Fibroblast of pulmonary artery (primary cell): ENCODE measurements at places on chromosomes 7 and 10.

DNA sequence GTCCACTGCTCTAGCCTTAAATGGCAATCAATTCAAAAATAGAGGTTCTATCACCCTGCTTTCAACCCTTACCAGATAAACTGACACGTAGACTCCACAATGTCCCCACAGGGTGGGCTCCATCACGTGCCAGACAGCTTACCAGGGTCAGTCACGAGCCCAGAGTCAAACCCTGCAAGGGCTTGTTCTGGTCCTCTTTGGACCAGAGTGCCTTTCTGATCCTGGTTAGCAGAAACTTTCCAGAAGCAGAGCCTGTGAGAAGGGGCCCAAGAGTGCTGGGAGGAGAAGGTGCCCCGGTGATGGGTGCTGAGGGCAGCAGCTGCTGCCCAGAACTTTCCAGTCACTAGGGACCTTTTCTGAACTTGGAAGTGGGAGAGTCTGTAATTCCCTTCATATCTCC is 354 bp upstream of the GIMAP5 start:
- DNase-seq: no peak

GRCh38 chr10:110219884-110220283 is 12.5 kb downstream of the MXI1 start:
- no peak for DNase-seq

DNA sequence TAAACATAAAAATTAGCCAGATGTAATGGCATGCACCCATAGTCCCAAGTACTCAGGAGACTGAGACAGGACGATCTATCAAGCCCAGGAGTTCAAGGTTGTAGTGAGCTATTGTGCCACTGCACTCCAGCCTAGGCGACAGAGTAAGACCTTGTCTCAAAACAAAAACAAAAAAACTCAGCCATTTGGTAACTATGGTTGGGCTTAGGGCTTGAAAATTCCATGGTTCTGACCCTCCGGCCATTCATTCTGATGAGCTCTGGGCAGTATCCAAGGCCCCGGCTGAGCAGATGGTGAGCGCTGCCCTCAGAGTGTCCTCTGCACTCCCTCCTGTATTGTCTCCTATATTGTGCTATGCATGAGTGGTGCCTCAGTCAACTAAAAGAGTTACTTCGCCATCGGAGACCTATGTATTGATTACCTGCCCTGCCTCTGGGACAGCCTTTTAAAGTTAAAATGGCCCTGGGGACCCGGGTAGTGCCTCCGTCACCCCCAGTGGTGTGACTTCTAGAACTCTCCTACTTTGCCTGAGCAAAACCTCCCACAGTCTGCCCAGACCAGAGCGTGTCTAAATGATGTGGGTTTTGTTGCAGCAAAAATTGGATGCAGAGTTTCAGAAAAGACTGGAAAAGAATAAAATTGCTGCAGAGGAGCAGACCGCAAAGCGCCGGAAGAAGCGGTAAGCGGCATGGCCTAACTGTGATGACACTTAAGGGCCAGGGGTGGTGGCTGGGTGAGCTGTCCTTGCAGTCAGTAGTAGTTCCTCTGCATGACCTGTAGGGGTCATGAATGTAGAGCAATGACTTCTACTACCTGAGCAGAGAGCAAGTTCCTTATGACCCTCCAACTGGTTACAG is 8.1 kb downstream of the PRKRIP1 start:
- DNase-seq: peak; percentile 69

- DNase-seq: no peak
Measured at GRCh38 chr7:139034336-139034735, 1.5 kb downstream of the ZC3HAV1L start.

GRCh38 chr10:97805096-97805884 is 33.5 kb upstream of the SFRP5 start:
- DNase-seq: no peak

DNA sequence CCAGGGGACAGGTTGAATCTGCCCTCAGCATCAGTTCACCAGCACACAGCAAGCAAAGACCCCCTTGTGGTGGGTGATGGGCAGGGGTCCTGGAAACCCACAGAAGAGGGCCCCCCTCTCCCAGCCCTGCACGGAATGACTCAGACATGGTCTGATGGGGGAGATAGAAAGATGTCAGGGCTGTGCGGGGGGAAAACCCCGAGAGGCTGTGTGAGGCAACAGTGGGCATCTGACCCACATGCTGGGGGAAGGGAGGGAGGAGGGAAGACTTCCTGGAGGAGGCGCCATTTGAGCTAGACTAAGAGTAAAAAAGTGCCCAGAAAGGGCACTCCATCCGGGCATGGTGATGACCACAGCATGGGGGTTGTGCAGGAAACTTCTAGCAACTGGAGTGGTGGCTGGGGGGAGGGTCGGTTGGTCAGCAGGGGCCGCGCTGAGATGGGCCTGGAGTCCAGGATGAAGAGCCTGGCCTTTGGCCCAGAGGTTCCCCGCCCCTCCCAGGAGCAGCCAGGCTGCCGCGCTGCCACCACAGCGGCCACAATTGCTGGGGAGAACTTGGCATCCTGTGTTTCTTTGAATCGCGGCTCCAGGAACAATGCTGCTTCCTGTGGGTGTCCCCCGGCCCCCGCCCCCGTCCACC is 2.5 kb downstream of the LFNG start:
- peak; percentile 44 for DNase-seq

- DNase-seq: peak; percentile 80
Measured at GRCh38 chr10:3889961-3890522, 105.0 kb upstream of the KLF6 start.

DNA sequence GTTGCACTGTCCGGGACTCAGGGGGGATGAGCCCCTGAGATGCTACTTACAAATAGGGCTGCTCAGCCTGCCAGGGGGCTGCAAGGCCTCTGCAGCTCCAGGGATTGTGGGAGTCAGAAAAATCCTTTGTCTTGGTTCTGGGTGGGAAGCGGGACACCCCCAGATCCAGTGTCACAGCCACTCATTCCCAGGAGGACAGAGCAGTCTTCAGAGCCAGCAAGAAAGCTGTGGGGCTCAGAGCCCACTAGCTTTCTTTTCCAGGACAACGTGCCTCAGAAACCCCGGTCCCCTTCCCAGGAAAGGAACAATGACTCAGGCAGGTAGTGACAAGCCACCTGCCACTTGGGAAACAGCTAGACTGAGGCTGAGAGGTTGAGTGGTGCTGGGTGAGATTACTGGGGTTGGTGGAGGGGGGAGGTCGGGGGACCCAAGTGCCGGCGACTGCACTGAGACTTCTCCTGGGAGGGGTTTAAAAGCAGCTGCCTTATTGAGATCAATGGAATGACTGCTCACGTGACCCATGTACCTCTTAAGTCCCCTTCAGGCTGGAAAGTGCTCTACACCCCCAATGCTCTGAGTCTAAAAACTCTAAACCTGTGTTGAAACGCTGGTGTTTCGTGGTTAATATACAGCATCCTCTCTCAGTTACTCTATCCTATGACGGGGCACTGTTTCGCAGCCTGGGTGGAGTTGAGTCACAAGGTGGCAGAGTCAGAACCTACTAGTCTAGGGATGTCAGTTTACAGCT is 123.6 kb downstream of the UBE2H start:
- no peak for DNase-seq

DNA sequence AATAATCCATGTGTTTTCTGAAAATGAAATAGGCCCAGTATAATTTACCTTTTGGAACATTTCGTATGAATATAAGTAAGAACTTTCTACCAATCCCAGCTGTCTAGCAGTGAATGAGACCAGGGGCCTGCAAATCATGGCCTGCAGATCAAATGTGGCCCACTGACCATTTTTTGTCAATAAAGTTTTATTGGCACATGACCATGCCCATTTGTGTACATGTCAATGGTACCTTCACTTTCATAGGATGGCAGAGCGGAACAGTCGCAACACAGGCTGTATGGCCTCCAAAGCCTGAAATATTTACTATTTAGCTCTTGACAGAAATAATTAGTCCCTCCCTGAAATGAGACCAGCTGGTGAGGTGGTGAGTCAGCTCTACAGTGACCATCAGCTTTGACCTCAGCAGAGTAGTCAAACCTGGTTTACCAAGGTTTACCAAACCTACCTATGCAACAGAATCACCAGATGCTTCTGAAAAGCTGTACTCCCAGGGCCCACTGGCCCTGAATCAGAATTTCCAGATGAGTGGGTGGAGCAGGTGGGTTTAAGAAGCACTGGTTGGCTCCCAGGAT is 13.8 kb upstream of the C10orf90 start:
- no peak for DNase-seq

DNA sequence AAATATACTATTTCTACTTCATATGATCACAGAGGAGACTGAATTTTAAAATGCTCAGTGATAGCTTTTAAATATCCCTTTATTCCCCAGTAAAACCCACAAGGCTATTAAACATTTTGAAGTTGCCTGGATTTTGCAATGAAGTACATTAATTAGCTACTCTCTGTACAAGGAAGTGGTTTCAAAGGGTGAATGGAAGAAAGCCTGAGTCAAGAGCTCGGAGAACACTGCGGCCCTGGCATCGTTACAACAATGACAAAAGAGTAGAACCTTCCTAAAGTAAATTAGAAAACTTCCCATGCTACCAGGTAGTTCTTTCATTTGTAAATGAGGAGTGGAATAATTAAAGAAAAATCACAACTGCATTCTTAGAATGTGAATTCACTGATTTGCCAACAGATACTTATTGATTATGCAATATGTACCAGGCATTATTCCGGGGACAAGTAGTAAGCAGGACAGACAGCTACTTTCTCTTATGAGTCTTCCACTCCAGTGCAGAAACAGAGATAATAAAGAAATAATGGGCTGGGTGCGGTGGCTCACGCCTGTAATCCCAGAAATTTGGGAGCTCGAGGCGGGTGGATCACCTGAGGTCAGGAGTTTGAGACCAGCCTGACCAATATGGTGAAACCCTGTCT is 63.0 kb downstream of the ZNF22 start:
- DNase-seq: no peak

GRCh38 chr7:155007947-155008346 is 5.0 kb upstream of the PAXIP1 start:
- peak; percentile 15 for DNase-seq

GRCh38 chr10:72485701-72486100 is 131.0 kb upstream of the DNAJB12 start:
- no peak for DNase-seq

- no peak for DNase-seq
Measured at GRCh38 chr7:123553159-123553558, 4.5 kb downstream of the NDUFA5 start.

GRCh38 chr10:103756277-103756869 is 99.0 kb downstream of the SH3PXD2A start:
- DNase-seq: no peak

DNA sequence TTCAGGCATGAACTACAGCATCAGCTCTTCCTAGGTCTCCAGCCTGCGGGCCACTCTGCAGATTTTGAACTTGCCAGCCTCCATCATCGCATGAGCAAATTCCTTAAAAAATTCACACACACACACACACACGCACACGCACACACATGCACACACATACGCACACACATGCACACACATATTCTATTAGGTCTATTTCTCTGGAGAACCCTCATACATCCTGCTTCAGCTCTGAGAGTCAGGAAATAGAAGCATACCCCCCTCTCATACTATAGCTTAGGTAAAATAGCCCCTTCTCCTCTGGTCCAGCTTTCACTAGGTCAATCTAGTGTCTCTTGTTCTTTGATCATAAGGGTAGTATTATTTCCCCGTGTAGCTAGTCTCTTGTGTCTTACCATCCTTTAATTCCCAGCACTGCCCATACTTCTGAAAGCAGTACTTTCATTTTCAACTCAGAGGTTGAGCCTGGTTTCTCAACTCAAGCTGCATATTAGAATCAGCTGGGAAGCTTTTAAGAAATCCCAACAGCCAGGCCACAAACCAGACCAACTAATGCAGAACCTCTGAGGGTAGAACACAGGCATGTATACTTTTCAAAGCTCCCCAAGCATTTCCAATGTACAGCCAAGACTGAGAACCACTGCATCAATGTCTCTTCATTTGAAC is 30.9 kb upstream of the ITGB8 start:
- DNase-seq: peak; percentile 31

DNA sequence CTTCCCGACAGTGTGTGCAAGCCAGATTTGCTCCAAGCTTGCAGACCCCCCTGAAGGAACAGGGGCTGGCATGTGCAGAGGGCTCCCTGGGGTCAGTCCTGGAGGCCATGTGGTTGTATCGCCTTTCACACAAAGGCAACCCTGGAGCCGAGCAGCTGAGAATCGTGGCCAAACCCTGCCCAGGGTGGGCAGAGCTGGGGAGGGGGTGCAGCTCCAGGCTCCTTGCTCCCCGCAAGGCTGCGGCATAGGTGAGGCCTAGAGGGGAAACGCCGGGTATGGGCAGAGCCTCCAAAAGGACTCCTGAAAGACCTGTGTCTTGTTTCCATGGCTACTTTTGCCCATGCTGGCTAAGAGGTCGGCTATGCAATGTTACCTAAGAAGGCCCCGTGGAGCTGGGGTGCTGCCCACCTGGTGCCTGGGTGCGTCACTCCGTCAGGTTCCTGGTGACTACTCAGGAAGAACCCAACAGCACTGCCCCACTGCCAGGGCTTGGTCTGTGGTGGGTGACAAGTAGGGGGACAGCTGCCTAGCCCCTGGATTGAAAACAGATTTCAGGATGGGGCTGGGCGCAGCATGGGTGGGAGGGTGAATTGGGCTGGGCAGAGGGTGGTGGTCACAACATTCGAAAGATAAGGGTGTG is 171.0 kb upstream of the SHH start:
- DNase-seq: no peak

GRCh38 chr7:33905389-33906032 is at the start of gene BMPER:
Gene BMPER (plus strand): TSS chr7:33905539. CDS start chr7:33905614, 75 bp downstream.
- peak; percentile 61 for DNase-seq

DNA sequence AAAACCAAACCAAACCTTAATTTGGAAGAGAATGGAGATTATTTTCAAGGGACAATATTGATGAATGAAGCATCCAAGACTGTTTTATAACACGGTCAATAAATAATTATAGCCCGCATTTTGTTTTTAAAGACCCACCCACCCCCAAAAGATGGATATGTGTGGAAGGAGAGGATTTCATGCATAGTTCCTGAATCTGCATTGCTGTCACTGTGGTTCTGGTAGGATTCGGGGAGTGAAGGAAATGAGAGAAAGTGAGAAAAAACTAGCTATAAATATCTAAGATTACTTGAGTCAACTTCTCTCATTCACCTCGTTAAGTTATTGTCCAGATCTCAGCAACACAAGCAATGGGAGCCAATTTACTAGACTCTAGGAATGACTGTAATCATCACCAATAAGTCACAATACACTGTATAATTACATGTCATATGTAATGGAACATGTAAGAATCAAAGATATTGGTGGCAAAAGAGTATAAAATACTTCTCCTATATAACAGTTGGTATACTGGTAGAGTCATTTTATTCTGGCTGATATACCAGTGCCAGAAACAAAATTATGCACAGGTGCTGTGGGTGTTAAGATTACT is 30.2 kb downstream of the NAMPT start:
- DNase-seq: no peak

DNA sequence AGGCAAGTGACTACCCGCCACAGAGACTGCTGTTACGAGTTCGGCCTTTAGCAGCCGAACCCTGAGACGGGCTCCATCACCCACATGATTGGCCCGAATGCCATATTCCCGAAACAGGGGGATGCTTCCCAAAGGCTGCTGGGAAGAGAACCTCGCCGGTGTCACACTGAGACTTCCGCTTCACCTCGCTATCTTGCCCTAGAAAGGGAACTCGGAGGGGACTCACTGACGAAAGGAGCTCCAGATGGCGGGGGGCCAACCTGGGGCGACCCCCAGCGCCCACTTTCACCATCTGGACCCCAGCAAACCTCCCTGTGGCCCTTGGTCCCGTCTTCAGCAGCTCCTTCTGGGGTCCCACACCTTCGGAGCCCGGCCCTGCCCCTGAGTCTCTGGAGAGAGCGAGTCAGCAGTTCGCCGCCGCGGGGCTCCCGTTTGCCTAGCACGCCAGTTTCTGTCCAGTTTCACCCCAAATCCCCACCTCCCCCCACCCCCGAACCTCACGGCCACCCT is 529 bp downstream of the HPS1 start:
- peak; percentile 23 for DNase-seq

- peak; percentile 46 for DNase-seq
Measured at GRCh38 chr10:120505866-120506265, 48.8 kb downstream of the PLPP4 start.
